ENCODE measurements at places on chromosomes 6 and 20. TPM values are rescaled to one million over a fixed set of nuclear protein-coding genes. Genes with fewer than 3 reads are reported as not detected.

The ARG1 gene
- 0.08 TPM for polyA plus RNA-seq

The DEFB126 gene
- polyA plus RNA-seq: not detected

The ISM1 gene
- polyA plus RNA-seq: 0.17 TPM

The F13A1 gene
- 124 TPM for polyA plus RNA-seq

The CLPSL2 gene
- not detected for polyA plus RNA-seq

The QKI gene
- polyA plus RNA-seq: 93.4 TPM

The APCDD1L gene
- polyA plus RNA-seq: 0.62 TPM

Data from ovary (tissue), 10 donors.